ENCODE measurements at places on chromosomes 5 and 9. TPM values are rescaled to one million over a fixed set of nuclear protein-coding genes. Genes with fewer than 3 reads are reported as not detected.

- no peak for DNase-seq
Observed at GRCh38 chr5:72284559-72285423, 35.2 kb downstream of the MRPS27 start.

DNA sequence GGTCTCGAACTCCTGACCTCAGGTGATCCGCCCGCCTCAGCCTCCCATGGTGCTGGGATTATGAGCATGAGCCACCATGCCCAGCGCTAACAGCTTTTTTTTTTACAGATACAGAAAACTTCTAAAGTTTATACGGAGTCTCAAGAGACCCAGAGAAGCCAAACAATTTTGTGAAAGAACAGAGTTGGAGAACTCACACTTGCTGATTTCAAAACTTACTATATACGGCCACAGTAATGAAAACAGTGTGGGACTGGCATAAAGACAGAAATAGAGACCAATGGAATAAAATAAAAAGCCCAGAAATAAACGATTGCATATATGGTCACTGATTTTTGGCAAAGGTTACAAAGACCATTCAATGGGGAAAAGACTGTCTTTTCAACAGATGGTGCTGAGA lies 85.6 kb upstream of the CACNA1B start:
- DNase-seq, result no peak

GRCh38 chr9:119951591-119951990 lies 582.4 kb upstream of the BRINP1 start:
- no peak for DNase-seq

The PRRT1B gene
- total RNA-seq, result 0.28 TPM

DNA sequence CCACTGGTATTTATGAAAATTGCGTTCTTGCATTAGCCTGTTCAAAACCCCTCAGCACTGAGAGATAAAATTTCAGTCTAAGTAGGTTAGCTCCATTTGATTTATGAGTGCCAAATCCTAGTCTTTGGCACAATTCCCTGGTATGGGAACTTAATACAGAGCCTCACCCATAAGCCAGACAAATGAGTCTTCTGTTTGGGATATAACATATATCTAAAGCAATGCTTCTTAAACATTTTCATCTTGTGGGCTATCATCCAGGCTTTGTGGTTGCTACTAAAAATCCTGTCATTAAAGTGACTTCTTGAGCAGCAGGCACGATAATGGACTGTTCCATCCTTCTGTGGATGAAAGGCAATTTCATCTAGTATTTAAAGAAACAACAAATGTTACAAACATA lies 419.5 kb upstream of the ACTBL2 start:
- DNase-seq, result no peak
